Transverse colon (tissue), 4 donors: ENCODE measurements at places on chromosomes 1 and 21. TPM values are rescaled to one million over a fixed set of nuclear protein-coding genes. Genes with fewer than 3 reads are reported as not detected.

SLFNL1 gene
- total RNA-seq = not detected

GRCh38 chr1:53552981-53553733 lies 94.0 kb downstream of the DMRTB1 start:
- H3K4me1 ChIP-seq = no peaks in the 10 kb centered on the region
- no peak overlapping the region for H3K4me3 ChIP-seq
- no peaks in the 10 kb centered on the region for H3K36me3 ChIP-seq
- DNase-seq = peak; percentile 1
- H3K27me3 ChIP-seq = no peaks in the 10 kb centered on the region
- H3K27ac ChIP-seq = no peak overlapping the region

DNA sequence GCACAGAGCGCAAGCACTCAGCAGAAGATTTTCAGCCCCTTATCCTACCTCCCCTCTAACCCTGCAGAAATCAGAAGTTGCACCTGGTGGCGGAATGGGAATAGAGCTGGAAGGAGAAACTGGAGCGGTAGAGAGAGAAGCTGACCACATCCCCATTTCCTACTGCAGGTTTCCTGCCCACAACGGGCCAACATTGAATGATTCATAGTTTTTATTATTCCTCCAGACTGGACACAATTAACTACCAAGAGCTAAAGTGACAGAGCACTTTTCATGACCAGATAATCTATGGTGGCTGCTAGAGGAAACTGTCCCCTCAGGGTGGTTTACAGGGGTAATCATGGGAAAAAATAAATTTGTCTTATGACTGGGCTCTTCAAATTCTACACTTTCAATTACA lies 21.3 kb upstream of the LRRC8D start:
- no peaks in the 10 kb centered on the region for H3K4me1 ChIP-seq
- H3K27ac ChIP-seq = no peak overlapping the region
- no peak for DNase-seq
- H3K36me3 ChIP-seq = no peaks in the 10 kb centered on the region
- H3K27me3 ChIP-seq = no peaks in the 10 kb centered on the region

DNA sequence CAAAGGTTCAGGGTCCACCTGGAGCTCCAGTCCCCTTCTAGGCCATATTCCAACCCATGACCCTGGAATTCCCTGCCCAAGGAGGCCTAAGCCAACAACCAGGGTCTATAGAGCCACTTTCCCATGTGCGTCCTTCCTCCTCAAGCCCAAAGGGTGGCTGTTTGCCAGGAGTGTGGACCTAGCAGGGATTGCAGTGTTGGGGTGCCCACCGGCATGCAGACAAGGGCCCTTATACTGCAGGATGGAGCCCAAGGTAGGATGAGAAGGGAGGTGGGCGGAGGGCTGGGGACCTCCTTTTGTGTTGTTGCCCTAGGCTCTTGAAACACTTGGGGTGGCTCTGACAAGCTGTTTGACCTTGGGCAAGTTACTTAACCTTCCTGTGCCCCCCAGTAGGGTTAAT lies 19.7 kb upstream of the ADGRB2 start:
- no peak overlapping the region for H3K27ac ChIP-seq
- H3K4me1 ChIP-seq = no peaks in the 10 kb centered on the region
- no peaks in the 10 kb centered on the region for H3K36me3 ChIP-seq
- no peaks in the 10 kb centered on the region for H3K27me3 ChIP-seq
- no peak overlapping the region for H3K4me3 ChIP-seq
- no peak for DNase-seq

DNA sequence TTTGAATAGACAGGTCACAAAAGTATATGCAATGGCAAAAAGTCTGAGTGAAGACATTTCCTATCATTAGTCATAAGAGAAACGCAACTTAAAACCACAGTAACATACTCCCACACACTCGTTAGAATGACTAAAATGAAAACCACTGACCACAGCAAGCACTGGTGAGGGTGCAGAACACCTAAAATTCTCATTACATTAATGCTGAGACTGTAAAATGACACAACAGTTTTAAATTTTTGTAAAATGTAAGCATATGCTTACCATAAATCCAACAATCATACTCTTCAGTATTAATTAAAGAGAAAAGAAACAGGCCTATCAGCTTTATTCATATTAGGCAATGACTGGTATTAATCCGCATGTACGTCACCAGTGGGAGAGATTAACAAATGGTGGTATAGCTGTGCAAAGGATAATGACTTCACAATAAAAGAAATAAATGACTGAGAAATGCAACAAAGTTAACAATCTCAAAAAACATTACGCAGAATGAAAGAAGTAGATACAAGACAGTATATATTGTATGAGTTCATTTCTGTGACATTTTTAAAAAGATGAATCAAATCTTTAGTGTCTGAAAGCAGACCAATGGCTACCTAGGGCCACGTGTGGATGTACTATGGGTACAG lies 253.5 kb downstream of the AKT3 start:
- H3K27me3 ChIP-seq = no peaks in the 10 kb centered on the region
- peaks cover 2% of the 10 kb centered on the region for H3K36me3 ChIP-seq
- H3K27ac ChIP-seq = no peak overlapping the region
- no peak overlapping the region for H3K4me3 ChIP-seq
- no peak for DNase-seq
- no peaks in the 10 kb centered on the region for H3K4me1 ChIP-seq
